ENCODE measurements at places on chromosomes 1 and 21.

DNA sequence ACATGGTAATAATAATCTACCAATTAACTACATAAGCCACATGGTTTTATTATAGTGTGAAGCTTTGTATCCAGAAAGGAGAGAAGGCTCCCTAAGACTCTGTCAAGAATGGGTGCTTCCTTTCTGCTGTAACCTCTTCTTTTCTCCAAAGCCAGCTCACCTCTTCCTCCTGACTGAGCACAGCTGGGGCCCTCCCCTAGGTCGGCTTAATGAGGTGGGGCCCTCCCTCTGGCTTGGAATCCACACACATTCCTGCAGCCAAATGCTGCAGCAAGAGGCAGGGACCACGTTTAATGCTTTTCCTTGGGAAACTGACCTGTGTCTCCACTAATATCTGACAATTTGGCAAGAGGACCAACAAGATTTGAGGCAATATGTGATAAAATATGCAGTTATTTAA lies 94.8 kb downstream of the DSCAM start:
- DNase-seq: no peak

DNA sequence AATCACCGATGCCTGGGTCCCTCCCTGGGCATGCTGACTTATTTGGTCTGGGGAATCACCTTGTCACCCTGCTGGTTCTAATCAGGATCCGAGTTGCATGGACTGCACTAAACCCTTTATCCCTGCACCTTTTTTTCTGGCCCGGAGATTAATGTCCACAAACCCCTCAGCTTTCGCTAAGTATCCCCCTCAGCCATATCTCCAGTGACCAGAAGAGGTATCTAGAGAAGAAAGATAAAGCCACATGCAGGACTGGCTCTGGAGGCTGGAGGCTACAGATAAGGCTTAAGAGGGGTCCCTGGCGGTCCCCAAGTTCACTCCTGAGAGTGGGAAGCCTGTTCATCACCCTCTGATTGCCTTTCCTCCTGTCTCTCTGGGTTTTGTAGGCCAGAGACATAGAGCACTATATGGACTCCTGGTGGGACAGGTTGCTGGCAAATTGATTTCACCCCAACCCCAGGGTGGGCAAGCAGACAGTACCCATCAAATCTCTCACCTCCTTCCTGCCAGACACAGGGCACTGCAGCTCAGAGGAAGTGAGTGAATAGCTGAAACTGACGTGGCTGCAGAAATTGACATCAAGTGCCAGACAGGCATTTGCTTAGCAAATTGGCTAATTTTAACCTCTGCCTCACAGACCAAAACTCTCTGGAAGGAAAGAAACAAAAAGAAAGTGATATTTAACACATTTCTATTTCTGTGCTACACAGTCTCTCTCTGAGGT lies 38.8 kb downstream of the HMGB4 start:
- no peak for DNase-seq

DNA sequence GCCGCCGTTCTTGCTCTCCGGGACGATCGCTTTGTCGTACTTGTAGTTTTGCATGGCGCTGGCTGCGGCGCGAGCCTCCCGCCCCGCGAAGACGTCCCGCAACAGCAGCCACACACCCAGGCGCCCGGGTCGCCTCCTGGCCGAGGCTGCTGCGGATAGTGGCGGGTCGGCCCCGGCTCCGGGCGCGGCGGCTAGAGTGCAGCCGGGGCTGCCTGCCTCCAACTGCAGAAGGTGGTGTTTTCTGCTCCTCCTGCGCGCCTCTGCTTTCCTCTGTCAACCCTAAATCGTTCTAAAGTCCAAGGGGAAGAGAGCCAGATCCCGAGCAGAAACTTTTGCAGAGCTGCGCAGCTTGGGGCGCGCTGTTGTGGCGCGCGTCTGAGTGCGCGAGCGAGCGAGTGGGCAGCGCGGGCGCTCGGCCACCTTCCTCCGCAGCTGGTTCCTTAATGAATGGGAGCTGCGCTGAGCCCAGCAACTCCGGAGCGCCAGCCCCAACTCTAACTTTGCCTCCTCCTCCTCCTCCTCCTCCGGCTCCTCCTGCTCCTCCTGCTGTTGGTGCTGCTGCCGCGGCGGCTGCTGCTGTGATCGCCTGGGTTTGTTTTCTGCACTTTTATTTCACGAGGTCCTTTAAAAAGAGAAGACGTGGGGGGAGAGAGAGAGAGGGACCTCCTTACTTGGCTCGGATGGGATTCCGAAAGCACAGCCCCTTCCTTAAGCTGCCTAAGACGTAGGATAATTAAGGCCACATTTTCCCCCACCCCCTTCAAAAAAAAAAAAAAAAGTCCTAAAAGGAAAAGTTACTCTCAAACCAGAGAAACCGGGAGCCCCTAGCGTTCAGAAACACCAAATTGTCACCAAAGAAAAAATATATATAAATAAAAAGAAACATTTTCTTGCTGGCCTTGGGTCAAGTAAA lies at the start of gene PLPP3:
TSS of gene PLPP3 (minus strand) at position 601 of the 913 bp plus-strand sequence. CDS start at position 54, 547 bp downstream.
- no peak for DNase-seq

- DNase-seq: no peak
These were observed 643.5 kb downstream of the AJAP1 start for GRCh38 chr1:5297886-5298239.

- DNase-seq: no peak
These were observed 2.3 kb upstream of the CELA2A start for GRCh38 chr1:15454256-15454655.

- DNase-seq: no peak
These were observed 559.0 kb upstream of the PLXNA2 start for GRCh38 chr1:208803011-208803811.

DNA sequence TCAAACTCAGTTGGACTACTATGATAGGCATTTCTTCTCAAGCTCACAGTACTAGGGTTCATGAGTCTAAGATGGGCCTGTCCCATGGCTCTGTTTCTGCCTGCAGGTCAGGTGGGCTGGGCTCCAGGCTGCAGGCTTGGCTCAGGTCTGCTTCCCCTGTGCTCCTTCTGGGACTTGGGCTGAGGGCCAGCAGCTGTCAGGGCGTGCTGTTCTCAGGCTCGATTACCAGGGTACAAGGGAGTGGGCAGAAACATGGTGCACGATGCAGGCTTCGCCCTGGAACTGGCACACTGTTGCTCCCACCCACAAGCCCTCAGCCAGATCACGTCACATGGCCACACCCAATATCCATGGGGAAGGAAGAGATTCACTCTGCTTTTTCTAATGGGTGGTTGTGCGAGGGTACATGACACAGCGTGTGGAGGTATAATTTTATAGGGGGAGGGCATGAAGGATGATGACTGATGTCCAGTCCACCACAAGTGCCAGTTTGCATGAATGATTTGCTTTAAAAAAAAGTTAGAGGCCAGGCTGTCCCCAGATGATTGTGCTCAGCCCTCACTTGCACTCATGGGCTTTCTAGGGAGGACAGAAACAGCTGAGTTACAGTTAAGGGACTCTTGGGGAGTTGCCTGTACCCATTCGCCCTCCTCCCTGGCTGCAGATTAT lies 118.0 kb downstream of the ACTL8 start:
- DNase-seq: no peak

- no peak for DNase-seq
These were observed 7.3 kb upstream of the BARHL2 start for GRCh38 chr1:90724361-90724760.

GRCh38 chr21:34129901-34130715 lies 56.7 kb downstream of the MRPS6 start:
- no peak for DNase-seq

- no peak for DNase-seq
These were observed 87.8 kb downstream of the SCCPDH start for GRCh38 chr1:246811985-246812384.

DNA sequence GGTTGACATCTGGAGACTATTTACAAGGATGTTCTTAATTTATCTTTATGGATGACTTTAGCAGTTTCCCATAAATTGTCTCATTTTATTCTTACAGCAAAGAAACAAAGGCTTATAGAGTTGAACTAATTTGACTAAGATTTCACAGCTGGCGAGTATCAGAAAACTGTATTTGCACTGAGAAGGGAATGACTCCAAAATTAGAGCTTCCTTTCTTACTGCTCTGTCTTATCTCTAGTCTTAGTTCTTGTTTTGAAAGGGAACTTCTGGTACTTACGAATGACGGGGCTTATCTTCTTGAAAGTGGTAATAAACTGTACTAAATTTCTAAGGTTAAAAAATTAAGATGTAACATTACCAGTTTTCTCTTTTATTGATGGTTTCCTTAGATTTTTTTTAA lies 13.6 kb downstream of the CNST start:
- no peak for DNase-seq

DNA sequence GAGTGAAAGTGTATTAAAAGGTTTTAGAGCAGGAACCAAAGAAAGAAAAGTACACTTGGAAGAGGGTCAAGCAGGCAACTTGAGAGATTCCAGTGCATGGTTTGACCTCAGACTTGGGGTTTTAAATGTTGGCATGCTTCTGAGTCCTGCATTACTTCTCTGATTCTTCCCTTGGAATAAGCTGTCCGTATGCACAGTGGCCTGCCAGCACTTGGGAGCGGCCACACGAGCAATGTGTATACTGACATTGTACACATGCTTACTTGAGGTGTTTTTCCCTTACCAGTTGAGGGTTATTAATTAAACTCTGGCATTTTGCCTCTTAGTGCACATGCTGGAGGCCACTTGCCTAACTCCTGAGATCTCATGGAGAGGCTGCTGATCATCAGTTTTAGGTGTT lies 786.6 kb upstream of the RGS18 start:
- DNase-seq: no peak

DNA sequence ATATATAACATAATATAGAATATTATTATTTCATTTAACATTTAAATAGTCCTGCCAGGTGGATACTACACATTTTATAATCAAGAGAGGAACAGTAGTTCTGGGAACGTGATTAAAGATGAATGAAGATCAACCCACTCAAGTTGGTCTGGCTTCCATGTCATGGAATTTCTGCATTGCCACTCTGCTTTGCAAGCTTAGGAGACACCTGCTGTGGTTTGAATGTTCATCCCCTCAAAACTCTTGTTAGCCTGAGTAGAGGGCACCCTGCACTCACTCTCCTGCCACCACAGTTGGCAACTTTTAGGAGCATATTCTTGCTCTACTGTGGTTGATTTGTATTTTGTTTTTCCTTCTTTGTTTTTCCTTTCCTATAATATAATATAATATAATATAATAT lies 153.2 kb downstream of the GLUL start:
- DNase-seq: no peak

DNA sequence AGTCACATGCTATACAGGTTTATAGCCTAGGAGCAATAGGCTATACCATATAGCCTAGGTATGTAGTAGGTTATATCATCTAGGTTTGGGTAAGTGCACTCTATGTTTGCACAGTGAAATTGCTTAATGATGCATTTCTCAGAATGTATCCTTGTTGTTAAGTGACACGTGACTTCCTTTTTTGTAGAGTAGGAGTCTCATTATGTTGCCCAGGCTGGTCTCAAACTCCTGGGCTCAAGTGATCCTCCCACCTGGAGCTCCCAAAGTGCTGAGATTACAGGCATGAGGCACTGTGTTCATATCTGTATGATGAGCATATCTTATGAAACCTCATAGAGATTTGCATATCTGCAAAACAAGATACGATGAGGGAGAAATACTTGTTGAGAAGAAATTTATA lies 13.8 kb upstream of the ABCB10 start:
- DNase-seq: no peak

- no peak for DNase-seq
These were observed 33.5 kb downstream of the GPR137B start for GRCh38 chr1:236175642-236176336.
